Activated T-cell treated with anti-CD3 and anti-CD28 coated beads, Interleukin-2, amount 50 U/mL, for 24 hours (primary cell): ENCODE measurements at places on chromosomes 5 and 9.

GRCh38 chr9:108528231-108528630 lies 327.6 kb downstream of the ACTL7B start:
- DNase-seq, result no peak

DNA sequence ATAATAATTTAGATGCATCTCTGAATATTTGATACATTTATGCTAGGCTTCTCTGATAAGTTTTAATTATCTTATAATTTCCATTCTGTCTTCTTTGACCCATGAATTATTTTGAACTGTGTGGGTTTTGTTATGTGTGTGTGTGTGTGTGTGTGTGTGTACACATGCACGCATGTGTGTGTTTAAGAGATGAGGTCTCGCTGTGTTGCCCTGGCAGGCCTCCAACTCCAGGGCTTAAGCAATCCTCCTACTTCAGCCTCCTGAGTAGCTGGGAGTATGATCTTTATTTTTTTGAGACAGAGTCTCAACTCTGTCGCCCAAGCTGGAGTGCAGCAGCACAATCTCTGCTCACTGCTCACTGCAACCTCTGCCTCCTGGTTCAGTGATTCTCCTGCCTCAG lies 75.4 kb downstream of the NDUFAF2 start:
- DNase-seq, result no peak

- no peak for DNase-seq
Observed at GRCh38 chr9:21357479-21358460, 7.1 kb upstream of the IFNA6 start.

- no peak for DNase-seq
Observed at GRCh38 chr5:58457050-58457449, 2.8 kb downstream of the PLK2 start.

- DNase-seq, result no peak
Observed at GRCh38 chr5:96538808-96539250, 105.8 kb upstream of the PCSK1 start.

DNA sequence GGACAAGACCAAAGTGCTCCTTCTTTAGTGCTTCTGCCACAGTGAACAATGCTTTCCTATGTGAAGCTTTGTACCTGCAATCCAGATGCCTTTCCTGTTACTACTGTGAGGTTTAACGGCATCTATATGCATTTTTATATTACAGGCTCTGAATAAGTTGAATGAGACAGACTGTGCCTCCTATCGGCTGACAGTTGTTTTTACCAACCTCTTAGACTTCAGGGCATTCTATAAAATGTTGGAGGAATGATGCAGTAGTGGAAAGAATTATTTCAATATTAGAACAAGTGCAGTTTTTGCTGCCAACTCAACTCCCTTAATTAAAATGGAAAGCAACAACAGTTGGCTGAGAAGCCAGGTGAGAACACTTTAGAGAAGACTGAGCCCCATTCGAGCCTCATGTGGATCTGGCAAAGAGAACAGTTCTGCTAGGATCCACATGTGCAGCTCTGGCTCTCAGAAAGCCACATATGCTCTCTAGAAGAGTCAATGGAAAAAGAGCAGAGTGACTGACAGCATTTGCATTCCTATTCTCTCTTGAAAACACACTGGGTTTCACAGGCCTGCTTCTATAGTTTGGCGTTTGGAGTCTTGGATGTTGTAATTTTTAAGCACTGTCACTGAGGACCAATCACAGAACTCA lies 147.5 kb downstream of the LURAP1L start:
- DNase-seq, result no peak

- no peak for DNase-seq
Observed at GRCh38 chr9:121691890-121692289, 40.5 kb downstream of the DAB2IP start.

DNA sequence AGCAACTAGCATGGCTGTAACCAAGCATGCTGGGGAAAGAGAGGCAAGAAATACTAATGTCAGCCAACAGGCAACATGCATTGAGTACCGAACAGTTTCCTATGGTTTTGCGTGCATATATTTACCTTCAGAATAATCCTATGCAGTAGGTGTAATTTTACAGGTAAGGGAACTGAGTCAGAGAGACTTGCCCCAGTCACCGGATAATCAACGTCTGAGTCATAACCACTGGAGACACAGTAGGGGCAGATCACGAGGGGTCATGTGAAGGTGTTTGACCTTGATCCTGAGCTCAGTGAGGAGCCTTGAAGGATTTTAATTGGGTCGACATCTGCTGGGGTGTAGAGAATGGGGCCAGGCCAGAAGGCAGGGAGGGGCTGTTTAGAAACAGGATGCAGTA lies 13.4 kb upstream of the TSC1 start:
- no peak for DNase-seq

GRCh38 chr5:6611334-6612256 lies 21.2 kb downstream of the NSUN2 start:
- DNase-seq, result no peak

- DNase-seq, result no peak
Observed at GRCh38 chr9:35891646-35892045, 14.4 kb upstream of the HRCT1 start.

DNA sequence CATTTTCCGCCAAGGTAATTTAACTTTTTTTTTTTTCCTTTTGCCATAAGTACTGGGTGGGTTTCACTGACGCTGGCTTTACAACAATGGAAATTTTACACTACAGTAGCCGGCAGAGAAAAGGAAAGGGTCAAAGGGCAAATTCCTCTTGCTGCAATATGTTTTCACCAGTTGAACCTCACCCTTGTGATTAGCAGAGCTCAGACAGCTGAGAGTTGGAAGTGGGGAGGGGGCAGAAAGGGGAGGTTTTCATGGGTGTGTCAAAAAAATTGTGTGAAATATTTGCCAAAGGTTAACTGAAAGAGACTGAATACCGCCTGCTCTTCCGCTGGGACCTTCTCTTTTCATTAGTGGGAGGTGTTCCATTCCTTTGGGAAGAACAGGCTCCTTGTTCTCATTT lies 296.9 kb downstream of the ADAMTS6 start:
- no peak for DNase-seq

- no peak for DNase-seq
Observed at GRCh38 chr9:98164912-98165311, 27.5 kb downstream of the CORO2A start.

DNA sequence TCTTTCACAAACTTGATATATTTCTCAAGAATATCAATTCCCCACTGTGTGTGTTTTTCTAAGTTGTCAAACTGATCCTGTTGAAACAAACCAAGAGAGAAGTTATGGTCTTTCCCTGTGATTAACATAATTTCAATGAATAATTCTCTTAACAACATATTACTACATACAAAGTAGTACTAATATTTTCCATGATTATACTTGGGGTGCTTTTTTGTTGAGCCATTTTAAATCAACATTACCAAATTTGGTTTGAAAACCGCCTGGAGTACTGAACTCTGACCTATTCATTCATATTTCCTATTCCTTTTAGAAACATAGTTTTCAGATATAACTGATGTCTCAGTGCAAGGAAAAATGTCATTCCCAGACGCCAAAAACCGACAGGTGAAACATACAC lies 48.1 kb downstream of the FNBP1 start:
- no peak for DNase-seq

GRCh38 chr5:90285581-90285980 lies 124.0 kb downstream of the CETN3 start:
- no peak for DNase-seq

- DNase-seq, result no peak
Observed at GRCh38 chr5:3302228-3302627, 293.4 kb upstream of the IRX1 start.

GRCh38 chr5:172137046-172137445 lies 51.0 kb downstream of the STK10 start:
- no peak for DNase-seq

DNA sequence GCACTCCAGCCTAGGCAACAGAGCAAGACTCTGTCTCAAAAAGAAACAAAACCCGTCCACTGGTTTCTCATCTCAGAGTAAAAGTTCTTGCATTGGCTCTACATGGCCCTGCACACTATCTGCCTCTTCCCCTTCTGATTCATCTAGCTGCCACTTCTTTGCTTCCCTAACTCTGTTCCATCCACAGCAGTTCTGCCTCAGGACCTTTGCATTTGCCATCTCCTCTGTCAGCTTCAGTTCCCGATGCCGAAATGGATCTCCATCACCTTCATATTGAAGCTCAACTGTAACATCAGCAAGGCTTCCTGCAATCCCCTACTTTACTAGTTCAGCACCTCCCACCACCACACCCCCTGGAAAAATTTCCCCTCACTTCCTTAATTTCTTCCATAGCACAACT lies 1.2 kb upstream of the PIGO start:
- no peak for DNase-seq

- DNase-seq, result no peak
Observed at GRCh38 chr9:14660721-14661120, 32.5 kb downstream of the ZDHHC21 start.

DNA sequence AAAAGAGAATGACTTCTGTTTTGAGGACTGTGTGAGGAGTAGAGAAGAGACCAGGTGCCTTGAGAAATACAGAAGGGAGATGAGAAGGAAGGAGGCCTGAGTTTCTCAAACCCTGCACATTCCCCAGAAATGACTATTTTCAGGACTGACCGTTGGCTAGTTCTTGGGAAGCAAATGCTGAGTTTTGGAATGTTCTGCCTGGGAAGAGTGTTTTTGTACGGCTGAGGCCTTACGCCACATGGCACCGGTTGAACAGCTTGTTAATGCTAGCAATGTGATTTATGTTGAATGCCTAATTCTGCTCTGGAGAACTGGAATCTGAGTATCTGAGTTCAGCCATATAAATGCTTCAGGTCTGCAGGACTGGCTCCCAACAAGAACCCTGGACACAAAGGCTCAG lies 152.7 kb upstream of the ADAMTS16 start:
- no peak for DNase-seq

DNA sequence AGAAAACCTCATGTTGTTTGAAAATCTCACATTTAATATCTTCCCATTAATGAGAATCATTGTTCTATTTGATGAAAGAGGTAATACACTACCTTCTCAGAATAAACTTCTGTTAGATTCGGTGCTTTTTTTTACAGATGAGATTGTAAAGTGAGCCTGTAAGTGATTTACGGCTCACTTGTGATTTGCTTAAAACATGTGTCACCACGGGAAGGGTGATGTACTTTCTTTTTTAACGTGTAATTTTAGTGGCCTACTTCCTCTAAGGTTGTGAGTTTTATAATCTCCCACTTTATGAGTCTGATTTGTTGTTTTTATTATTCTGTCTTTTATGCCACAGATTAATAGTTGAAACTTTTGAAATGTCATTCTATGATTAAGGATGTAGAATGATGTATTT lies 15.9 kb downstream of the ANXA1 start:
- DNase-seq, result no peak

GRCh38 chr9:111108946-111109345 lies 70.7 kb upstream of the LPAR1 start:
- no peak for DNase-seq

DNA sequence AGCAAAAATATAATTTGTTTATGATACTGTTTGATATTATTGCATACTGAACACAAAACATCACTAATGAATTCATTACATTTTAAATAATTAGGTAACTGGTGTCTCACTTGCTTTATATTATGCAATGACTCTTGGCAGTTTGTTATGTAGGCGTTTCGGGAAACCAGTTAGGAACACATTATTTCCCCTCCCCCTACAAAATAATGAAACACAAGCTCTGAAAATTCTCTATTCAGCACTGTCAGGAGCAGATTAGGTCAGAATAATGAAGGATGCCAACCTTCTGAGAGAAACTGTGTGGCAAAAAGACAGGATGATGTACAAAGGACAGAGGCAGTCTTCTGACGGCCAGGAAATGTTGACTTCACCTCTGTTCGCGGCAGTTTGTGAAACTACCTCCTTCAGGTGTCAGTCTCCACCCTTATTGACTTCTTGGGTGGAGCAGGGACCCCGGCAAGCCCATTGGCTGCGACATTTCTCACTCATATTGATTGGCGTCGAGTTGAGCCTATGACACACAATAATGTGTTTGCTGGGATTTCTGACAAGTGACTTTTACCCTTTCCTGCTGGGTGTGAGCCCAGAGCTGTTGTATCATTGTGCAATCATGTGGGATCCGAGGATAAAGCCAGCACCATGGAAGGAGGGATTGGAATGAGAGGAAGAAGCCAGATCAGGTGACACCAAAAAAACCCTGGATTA lies 33.9 kb downstream of the SH3PXD2B start:
- no peak for DNase-seq

DNA sequence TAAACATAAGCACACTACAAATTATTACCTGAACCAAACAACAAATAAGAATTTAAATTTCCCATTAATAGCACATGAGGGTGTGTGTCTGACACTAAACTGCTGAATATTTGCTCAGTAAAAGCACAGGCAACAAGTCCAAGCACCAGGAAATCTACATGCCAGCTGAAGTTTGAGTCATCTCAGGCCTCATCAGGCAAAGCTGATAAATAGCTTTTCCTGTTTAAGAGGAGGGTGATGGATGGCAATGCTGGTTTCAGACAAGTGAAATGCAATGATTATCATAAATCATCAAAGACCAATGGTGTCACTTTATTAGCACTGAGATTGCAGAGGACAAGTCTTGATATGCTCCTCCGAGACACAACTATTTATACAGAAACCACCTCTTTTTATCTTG lies 1668.0 kb upstream of the C9orf72 start:
- DNase-seq, result no peak

DNA sequence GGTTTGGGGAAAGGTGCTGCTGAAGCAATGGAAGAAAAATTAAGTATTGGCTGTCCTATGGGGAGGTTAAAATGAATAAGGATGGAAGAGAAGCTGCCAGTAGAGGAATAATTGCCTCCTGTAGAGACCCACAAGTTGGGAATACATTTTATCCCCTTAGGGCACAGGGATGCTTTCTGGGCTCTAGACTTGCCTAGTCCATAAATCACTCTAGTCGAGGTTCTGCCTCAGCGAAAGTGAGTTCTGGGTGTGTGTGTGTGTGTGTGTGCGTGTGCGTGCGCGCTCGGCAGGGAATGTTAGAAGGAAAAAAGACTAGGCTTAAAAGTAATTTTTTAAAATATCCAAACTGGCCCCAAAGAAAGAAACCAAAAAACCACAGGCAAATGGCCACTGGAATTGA lies 291.6 kb downstream of the DOCK8 start:
- DNase-seq, result no peak
